Psoas muscle (tissue), 8 donors: ENCODE measurements at places on chromosomes 7 and 10. TPM values are rescaled to one million over a fixed set of nuclear protein-coding genes. Genes with fewer than 3 reads are reported as not detected.

Gene OR13A1
- not detected for total RNA-seq

GRCh38 chr10:31875608-31876007 lies 53.0 kb downstream of the ARHGAP12 start:
- H3K27ac ChIP-seq, result no peak overlapping the region
- H3K4me1 ChIP-seq, result peaks cover 28% of the 10 kb centered on the region
- no peak for DNase-seq
- H3K27me3 ChIP-seq, result no peaks in the 10 kb centered on the region
- H3K36me3 ChIP-seq, result no peaks in the 10 kb centered on the region

DNA sequence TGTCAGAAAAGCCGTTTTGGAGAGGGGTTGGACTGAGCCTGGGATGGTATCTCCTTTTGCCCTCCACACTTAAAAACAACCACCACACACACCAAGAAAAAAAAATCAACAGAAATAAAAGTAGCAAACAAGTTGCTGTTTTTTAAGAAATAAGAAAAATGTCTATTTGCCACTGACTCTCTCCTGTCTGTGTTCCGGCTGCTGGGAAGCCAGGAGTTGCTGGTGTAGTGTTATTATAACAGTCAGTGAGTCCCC lies 163 bp downstream of the EGR2 start:
- H3K4me1 ChIP-seq, result peaks cover 21% of the 10 kb centered on the region
- peak overlapping the region; percentile 81 for H3K27ac ChIP-seq
- no peak for DNase-seq
- no peaks in the 10 kb centered on the region for H3K36me3 ChIP-seq
- peaks cover 27% of the 10 kb centered on the region for H3K27me3 ChIP-seq
- H3K4me3 ChIP-seq, result peak overlapping the region; percentile 79

Gene DNA2
- total RNA-seq, result 1.6 TPM

Gene PKD2L1
- not detected for total RNA-seq

Gene PCLO
- 0.13 TPM for total RNA-seq

Gene HKDC1
- not detected for total RNA-seq
